ENCODE measurements at places on chromosomes 2 and 18.

GRCh38 chr2:12722447-12723316 is 5.9 kb downstream of the TRIB2 start:
- no peak for DNase-seq

DNA sequence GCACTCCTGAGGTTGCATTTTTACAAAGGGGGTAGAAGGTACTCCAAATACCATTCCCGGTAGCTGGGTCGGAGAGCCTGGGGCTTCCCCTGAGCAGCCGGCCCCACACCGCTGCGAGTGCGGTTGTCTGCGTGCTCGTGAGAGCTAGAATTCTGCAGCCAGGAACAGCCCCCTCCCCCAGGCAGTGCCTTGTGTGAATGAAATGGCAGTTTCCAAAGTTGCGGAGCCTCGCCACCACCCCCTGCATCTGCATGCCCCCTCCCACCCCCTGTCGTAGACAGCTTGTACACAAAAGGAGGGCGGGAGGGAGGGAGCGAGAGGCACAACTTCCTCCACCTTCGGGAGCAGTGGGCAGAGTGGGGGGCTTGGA is 1.1 kb downstream of the MYCN start:
- DNase-seq: no peak

DNA sequence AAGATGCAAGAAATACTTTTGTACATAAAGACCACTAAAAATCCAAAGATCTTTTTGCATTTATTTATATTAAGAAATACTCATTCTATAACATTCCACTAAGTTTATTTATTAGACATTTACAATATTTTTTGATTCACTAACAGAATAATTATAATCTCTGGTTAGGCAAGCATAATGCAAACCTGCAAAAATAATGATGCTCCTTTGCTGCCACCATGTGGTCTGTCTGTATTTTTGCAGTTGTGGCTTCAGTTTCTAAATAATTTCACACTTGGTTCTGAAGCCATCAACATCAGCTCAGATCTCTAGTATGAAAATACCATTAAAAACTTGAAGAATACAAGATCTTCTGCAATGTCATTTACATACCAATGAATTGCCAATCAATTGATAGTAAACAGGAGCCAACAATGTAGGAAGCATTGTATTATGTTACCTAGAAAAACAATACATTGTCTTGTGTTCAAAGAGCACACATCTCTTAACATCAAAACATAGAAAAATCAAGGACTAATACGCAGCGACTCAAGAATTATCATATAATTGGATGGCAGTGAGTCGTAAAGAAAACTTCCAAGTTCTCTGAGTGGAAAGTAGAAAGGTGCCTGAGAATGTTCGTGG is 28.8 kb upstream of the WDR75 start:
- no peak for DNase-seq

GRCh38 chr18:75660932-75661331 is 233.4 kb upstream of the SMIM21 start:
- DNase-seq: no peak

- no peak for DNase-seq
These were observed 159.0 kb downstream of the ZNF516 start for GRCh38 chr18:76335859-76336640.

DNA sequence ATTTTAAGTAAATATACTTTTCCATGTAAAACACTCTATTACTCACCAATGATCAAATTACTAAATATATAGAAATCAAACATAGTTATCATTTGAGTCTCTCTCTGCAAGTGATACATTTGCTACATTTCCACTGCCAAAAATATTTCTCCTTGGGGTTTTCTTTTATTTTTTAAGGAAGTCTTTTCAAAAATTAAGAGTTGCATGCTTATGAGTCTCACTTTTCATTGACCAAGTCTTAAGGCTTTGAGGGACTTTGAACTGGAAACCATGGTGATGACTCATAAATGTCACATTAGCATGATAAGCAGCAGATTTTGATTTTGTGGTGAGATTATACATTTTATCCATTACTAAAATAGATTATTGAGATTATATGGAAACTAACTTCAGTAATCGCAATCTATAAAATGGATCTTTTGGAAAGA is 152.9 kb downstream of the FAM124B start:
- no peak for DNase-seq

Measured in keratinocyte (primary cell).